Suppressor macrophage treated with lipopolysaccharide for 1 hour (primary cell): ENCODE measurements at places on chromosomes 11 and 22.
A peak's percentile ranks its signal among the peaks of the same experiment; 100 is the strongest.

DNA sequence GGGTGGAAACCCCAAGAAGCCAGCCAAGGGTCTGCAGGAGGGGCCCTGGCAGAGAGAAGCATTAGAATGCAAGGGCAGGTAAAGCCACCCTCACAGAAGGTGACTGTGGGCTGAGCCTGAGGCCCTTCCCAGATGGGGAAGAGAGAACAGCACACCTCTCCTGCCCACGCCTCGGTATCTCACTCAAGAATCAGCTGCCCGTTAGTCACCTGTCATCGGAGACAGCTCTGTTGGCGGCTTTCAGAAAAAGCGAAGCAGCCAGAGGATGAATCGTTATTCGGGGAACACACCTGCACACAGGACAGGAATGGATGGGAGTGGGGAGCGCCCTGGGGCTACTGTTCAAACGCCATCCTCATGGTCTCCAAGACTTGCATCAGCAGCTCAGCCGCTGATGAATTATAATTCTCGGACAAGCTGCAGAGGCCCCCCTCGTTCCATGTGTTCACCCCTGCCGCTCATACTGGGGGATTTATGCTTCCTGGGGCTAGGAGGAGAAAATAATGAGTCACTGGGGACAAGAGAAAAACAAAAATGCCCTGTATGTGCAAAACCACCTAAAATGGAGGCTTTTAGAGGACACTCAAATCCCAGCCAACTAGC, 21.6 kb upstream of the TMA7B start:
- no peak for DNase-seq

DNA sequence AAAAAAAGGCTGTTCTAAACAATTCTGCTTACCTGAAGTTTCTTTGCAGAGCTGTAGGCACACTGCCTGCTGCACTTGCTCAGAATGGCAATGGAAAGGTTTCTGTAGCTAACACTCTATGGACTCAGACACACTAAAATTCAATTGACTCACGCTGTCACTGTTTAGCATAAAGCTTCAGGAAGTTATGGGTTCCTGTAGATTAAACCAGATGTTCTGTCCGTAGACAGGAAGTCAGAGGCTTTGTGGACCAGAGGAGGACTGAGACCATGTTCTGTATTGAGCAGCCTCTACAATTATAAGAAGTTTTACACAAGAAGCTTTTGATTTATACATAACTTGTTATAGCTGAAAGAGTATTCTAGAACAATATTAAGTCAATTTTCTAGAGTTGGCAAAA, 70.4 kb downstream of the GLYATL1 start:
- peak; percentile 56 for DNase-seq

- no peak for DNase-seq
Measured at GRCh38 chr11:12245091-12245490, 132.3 kb upstream of the PARVA start.

- DNase-seq: peak; percentile 66
Measured at GRCh38 chr22:50004918-50005317, 7.6 kb downstream of the IL17REL start.

DNA sequence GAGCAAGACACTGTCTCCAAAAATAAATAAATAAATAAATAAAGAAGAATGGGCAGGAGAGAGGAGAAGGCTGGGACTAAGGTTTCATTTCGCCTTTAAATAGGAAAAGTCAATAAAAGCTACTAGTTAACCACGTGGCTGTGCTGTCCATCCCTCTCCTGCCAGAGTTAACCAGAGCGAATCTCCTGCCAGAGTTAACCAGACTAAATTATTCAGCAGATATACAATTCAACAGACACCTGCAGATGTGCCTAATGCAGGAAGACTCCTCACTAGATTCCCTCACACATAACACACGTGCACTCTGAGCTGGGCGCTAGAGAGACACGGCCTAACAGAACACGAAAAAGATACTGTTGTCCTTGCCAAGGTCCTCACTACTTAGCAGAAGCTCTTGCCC, 156.1 kb downstream of the IGLL1 start:
- DNase-seq: no peak

- DNase-seq: no peak
Measured at GRCh38 chr11:93017821-93018690, 48.6 kb downstream of the MTNR1B start.

DNA sequence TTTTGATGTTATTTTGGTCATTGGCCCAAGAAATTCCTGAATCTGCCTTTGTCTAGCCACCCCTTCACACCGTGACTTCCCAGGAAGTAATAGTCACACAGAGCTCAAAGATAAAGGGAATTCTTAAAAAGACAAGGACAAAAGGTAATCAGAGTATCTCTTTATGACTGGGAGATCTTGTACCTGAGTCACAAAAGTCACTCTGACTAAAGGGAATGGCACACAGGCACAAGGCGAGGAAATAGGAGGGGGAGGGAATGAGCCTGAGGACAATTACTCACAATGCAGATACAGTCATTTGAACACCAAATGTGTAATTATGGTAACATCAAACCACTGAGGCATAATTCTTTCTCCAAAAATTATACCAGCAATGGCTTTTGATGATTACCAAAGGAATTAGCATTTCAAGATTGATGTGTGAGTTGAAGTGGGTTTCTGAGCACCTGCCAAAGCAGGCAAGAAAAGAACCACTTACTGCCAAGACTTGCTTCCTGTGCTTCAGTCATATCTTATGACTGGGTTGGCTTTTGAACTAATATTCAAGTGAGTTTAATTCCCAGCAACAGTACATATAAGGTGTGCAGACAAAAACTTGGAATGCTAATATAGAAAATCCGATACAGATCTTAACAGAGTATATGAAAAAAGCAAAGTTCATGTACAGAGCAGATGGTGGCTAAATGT, 856.4 kb downstream of the LRRC4C start:
- no peak for DNase-seq

- DNase-seq: no peak
Measured at GRCh38 chr22:24232124-24232523, 12.8 kb downstream of the GGT5 start.

- no peak for DNase-seq
Measured at GRCh38 chr11:120318906-120319305, 6.2 kb upstream of the TLCD5 start.

DNA sequence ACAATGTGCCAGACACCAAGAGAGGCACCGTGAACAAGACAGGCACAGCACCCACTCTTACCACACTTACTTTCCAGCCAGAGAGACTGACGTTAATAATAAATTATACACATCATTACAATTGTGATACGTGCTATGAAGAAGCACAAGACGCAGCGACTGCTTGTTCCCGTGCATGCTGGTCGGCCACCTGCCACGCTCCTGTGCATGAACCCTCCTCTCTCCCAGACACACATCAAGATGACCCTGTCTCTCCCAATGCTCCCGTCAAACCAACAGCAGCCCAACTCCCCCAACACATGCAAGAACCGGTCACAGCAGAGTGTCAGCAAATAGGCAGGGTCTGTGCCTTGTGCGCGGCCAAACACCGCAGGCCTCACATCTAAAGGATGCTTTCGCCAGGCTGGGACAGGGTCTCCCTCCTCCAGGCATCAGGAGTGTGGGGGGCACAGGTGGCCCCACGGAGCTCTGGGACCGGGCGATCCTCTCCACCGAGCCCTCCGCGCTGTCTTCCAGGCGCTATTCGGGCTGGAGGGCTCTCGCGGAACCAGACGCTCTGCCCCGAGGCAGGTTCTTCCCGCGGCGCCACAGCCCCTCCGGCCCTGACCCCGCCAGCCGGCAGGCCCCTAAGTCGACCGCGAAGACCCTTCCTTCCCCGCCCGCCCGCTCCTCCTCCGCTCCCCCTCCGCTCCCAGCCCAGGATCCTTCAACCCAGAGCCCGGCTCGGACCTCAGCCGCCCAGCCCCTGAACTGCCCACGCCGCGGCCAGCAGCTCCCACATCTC, 533 bp downstream of the SERGEF start:
- peak; percentile 5 for DNase-seq

DNA sequence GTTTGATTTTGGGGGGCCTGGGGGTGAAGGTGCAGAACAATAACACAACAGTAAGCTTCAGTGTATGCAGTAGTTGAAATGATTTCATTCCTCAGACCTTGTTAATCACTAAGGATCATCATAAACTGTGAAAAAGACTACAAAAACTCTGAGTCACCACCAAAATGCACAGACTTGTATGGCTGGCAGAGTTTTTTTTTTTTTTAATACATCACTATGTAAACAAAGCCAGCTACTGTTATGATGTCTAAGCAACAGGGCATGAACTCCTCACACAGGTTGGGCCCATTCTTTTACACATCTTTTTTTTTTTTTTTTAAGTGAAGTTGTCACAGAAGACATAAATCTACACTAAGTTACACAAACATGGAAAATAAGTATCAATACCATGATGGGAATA, 311.9 kb downstream of the GUCY1A2 start:
- no peak for DNase-seq

DNA sequence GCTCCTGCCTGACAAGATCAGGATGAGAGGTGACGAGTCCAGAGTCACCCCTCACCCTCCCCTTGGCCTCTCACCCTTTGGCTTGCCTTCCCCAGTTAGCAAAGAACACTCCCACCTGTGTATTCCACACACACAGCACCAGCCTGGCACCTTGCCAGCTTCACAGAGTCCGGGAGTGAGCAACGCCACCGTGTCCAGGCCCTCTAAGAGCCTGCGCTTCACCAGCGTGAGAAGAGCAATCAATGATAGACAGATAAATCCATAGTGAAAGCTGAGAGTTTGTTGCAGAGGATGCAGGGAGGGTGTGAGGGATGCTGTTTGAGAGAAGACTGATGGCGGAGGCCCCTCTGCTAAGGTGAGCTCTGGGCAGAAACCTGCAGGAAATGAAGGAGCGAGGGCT, 404.5 kb downstream of the LARGE1 start:
- DNase-seq: no peak

- no peak for DNase-seq
Measured at GRCh38 chr11:133661846-133662245, 129.5 kb upstream of the OPCML start.

DNA sequence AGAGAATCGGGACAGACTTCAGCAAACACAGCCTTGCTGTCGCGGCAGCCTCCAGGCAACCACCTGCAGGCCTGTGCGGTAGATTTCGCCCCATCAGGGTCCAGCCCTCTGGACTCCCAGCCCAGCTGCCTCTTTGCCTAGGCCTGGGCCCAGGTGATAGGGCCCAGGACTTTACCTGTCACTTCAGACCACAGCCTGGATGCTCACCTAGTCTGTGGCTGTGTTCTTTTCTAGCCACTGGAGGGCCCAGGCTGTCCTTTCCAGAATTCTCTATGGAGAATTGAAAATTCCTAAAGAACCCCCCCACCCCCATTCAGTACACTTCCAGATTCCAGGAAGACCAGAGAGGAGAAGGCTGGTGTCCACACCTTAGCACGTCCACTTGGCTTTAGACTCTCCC, 30.6 kb upstream of the RAB1B start:
- no peak for DNase-seq

DNA sequence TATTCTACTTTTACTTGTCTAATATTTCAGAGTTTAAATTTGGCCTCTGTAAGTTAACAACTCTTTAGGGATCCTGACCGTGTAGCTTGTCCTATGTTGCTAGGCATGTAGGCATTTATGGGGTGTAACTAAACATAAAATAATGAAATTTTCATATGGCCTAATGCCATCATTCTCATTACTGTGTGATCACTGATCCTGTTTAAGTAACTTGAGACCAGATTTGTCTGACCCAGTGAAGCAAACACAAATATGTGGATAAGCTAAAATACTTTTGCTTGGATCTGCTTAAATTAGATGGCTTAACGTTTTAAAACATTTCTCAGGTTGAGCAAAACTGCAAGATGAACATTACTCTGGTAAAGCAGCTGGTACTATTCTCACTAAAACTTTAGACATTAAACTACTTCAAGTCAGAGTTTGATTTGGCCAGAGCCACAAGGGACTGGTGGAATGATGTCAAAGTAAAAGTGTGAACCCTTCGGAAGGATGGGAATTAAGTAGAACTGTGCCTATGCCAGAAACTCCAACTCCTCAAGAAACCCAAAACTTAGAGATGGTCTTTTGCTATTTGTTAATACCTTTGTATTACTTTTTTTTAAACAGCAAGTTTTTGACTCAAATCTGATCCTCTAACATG, 12.5 kb downstream of the QSER1 start:
- DNase-seq: no peak

GRCh38 chr11:35483131-35483820, 42.1 kb downstream of the PAMR1 start:
- DNase-seq: no peak
